Glutamatergic neuron (in vitro differentiated cells): ENCODE measurements at places on chromosomes 3 and 15.
A peak's percentile ranks its signal among the peaks of the same experiment; 100 is the strongest.

DNA sequence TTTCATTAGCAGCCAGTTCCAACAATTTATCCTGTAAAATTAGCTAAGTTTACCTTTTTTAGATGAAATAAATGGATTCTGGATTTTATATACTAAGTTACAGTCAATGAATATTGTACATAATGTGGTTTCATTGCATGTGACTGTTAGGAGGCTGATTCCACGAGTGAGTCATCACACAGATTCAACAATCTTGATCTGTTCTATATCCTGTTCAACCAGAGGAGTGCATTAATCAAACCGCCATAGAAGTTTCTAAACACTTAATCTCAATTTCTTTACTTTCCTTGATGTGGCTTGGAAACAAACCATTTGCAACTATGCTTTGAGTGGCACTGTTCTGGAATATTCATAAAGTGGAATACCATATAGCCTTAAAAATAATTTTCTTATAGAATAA lies 15.3 kb downstream of the DNAJC13 start:
- H3K36me3 ChIP-seq = no peaks in the 10 kb centered on the region
- H3K4me1 ChIP-seq = no peaks in the 10 kb centered on the region
- DNase-seq = no peak
- no peak overlapping the region for H3K4me3 ChIP-seq
- no peaks in the 10 kb centered on the region for H3K27me3 ChIP-seq
- no peak overlapping the region for H3K27ac ChIP-seq

- no peak for DNase-seq
- H3K36me3 ChIP-seq = peaks cover 6% of the 10 kb centered on the region
- no peak overlapping the region for H3K27ac ChIP-seq
- no peaks in the 10 kb centered on the region for H3K27me3 ChIP-seq
- H3K4me1 ChIP-seq = no peaks in the 10 kb centered on the region
Measured at GRCh38 chr3:53181024-53181371, 20.0 kb downstream of the PRKCD start.

GRCh38 chr3:149426325-149426724 lies 48.2 kb upstream of the TM4SF4 start:
- no peak overlapping the region for H3K27ac ChIP-seq
- no peaks in the 10 kb centered on the region for H3K36me3 ChIP-seq
- H3K4me1 ChIP-seq = peaks cover 4% of the 10 kb centered on the region
- H3K27me3 ChIP-seq = no peaks in the 10 kb centered on the region
- DNase-seq = no peak

- no peak for DNase-seq
- no peaks in the 10 kb centered on the region for H3K36me3 ChIP-seq
- H3K4me1 ChIP-seq = peaks cover 2% of the 10 kb centered on the region
- H3K27me3 ChIP-seq = peaks cover 2% of the 10 kb centered on the region
Measured at GRCh38 chr3:174302746-174303315, 556.3 kb upstream of the NAALADL2 start.

DNA sequence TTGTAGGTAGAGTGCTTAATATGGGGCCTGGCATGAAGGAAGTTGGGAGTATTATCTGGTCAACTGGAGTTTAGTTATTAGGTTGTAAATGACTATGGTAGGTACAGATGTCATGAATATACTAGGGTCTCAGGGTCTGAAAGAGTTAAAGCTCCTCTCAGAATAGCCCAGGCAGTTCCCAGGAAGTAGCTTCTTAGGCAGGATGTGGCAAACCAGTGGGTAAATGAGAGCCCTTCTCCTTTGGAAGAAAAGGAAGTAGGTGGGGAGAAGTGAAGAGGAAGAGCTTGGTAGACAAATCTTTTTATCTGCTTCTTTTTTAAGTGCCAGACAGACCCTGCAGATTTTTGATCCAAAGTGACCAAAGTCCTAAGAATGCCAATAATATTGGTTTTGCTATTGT lies 24.5 kb downstream of the MAP2K1 start:
- peaks cover 32% of the 10 kb centered on the region for H3K4me1 ChIP-seq
- H3K27ac ChIP-seq = no peak overlapping the region
- no peak overlapping the region for H3K4me3 ChIP-seq
- no peaks in the 10 kb centered on the region for H3K36me3 ChIP-seq

DNA sequence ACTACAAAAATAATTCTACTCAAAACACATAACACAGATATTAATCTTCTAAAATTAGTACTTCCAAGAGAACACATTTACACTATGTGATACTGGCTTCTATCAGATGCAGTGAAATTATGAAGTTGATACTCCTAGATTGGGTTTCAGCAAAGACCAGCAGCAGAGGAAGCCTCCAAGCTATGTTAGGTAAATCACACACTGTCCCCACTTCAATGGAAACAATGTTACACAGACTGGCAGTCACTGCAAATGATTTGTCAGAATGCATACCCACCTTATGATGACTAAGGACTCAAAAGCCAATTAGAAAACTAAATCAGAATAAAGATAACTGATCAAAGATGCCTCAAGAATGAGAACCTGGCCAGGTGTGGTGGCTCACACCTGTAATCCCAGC lies 90.1 kb upstream of the MYO5C start:
- H3K27me3 ChIP-seq = no peaks in the 10 kb centered on the region
- H3K36me3 ChIP-seq = no peaks in the 10 kb centered on the region
- no peak for DNase-seq
- H3K4me3 ChIP-seq = no peak overlapping the region
- no peaks in the 10 kb centered on the region for H3K4me1 ChIP-seq

GRCh38 chr15:31801152-31801551 lies 229.2 kb upstream of the CHRNA7 start:
- H3K27ac ChIP-seq = no peak overlapping the region
- DNase-seq = no peak
- no peak overlapping the region for H3K4me3 ChIP-seq
- H3K27me3 ChIP-seq = peaks cover 6% of the 10 kb centered on the region

DNA sequence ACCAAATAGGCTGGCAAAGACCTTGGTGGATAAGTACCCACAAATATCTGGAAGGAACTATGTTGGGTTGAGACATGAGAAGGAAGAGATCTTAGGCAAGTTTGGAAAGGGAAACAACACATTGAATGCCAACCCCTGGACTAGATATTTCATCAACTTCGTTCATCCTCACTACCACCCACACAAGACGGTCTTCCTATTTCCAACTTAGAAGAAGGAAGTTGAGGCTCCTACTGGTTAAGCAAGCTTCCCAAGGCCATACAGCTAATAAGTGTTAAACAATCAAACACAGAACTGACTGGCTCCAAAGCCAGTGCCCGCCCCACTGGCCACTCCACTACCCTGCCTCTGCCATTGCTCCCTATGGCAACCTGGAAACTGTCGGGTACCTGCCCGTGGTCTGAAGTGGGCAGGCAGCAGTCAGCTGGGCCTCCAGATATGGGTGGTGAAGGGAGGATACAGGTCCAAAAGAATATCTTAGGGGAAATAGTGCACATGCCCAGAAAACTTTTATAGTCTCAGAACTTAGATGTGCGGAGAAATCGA lies 94.9 kb downstream of the LIPC start:
- H3K4me3 ChIP-seq = no peak overlapping the region
- DNase-seq = no peak
- peaks cover 6% of the 10 kb centered on the region for H3K4me1 ChIP-seq
- H3K27ac ChIP-seq = no peak overlapping the region

GRCh38 chr15:41333026-41333562 lies 413 bp downstream of the NUSAP1 start:
- no peaks in the 10 kb centered on the region for H3K36me3 ChIP-seq
- H3K27me3 ChIP-seq = peaks cover 2% of the 10 kb centered on the region
- H3K4me3 ChIP-seq = peak overlapping the region; percentile 100
- no peaks in the 10 kb centered on the region for H3K4me1 ChIP-seq
- DNase-seq = peak; percentile 52
- no peak overlapping the region for H3K27ac ChIP-seq

DNA sequence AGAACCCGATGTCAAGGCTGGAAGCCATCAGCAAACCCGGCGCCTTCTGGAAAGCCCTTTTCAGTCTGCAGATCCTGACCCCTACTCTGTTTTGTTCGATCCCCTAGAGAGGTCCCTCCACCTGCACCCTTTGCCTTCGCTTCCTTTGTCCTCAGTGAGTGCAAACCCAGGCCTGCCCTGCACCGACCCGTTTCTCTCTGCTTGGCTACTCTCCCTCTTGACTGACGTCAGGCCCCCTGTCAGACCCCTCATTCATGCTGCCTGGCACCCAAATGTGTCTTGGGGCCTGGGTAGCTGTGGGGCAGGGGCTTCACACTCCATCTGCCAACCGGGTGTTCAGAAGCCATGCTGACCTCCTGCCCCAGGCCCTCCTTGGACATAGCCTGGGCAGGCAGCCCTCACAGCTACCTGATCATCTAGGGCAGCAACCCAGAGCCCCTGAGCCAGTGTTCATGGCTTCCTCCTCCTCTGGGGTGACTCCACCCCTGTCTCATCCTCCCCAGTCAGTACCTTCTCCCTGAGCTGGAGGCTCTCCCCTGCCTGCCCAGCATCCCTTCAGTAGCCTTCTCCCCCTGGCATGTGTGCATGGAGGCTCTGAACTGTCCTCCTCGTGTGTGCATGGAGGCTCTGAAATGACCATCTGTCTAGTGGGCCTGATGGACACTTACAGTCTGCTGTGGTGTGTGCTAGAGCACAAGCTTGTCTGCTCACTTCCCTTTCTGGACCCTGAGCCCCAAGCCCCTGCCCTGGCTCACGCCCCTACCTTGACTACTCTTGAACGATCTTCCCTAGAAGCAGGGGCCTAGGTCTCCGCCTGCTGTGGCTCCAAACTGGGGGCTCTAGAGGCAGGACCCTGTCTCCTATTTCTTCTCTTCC lies 69.4 kb downstream of the EXOG start:
- H3K27ac ChIP-seq = no peak overlapping the region
- no peaks in the 10 kb centered on the region for H3K4me1 ChIP-seq
- no peak overlapping the region for H3K4me3 ChIP-seq

DNA sequence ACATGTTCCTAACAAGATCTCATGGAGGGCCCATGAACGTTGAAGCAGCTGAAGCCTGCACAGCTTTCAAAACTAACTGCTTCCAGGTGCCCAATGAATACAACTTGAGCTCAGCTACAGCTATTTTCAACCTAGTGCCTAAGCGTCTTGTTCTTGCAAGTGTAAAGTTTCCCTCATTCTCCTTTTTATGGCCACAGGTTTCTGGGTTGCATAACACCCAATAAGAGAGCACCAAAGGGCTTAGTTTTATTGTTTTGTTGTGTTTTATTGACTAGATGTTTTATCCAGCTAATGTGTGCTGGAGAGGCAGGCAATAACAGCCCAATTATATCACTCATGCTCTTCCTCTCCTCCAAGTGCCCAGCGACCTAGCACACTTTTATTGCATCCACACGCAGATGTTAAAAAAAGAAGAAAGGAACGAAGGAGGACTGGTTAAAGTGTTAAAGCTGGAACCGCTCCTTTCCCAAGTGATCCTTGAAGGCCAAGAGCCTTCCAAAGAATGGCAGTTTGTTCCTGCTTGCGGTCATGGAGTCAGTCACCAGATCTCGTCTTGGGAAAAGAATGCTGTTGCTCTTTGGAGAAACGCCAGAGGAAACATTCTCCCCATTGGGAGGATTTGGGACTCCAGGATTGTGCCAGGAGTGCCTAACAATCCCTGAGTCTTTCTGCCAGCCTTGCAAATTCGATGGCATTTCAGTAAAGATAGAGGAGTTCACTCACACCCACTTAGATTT lies 156.9 kb downstream of the MEX3B start:
- peaks cover 4% of the 10 kb centered on the region for H3K4me1 ChIP-seq
- no peaks in the 10 kb centered on the region for H3K27me3 ChIP-seq
- H3K4me3 ChIP-seq = no peak overlapping the region
- H3K36me3 ChIP-seq = peaks cover 18% of the 10 kb centered on the region
- DNase-seq = no peak

GRCh38 chr3:39101022-39101689 lies 6.3 kb downstream of the GORASP1 start:
- H3K36me3 ChIP-seq = no peaks in the 10 kb centered on the region
- no peak overlapping the region for H3K27ac ChIP-seq
- H3K4me3 ChIP-seq = no peak overlapping the region
- H3K27me3 ChIP-seq = peaks cover 5% of the 10 kb centered on the region
- peaks cover 10% of the 10 kb centered on the region for H3K4me1 ChIP-seq

GRCh38 chr3:109804697-109805096 lies 467.4 kb upstream of the DPPA4 start:
- H3K27ac ChIP-seq = no peak overlapping the region
- no peaks in the 10 kb centered on the region for H3K4me1 ChIP-seq
- DNase-seq = no peak
- H3K4me3 ChIP-seq = no peak overlapping the region

GRCh38 chr3:122671553-122671952 lies 9.1 kb upstream of the PARP14 start:
- no peak overlapping the region for H3K4me3 ChIP-seq
- H3K4me1 ChIP-seq = no peaks in the 10 kb centered on the region
- H3K36me3 ChIP-seq = no peaks in the 10 kb centered on the region
- no peak overlapping the region for H3K27ac ChIP-seq
- no peak for DNase-seq

- DNase-seq = no peak
- no peak overlapping the region for H3K27ac ChIP-seq
- H3K4me1 ChIP-seq = no peaks in the 10 kb centered on the region
Measured at GRCh38 chr3:166879661-166880060, 500.4 kb downstream of the ZBBX start.

DNA sequence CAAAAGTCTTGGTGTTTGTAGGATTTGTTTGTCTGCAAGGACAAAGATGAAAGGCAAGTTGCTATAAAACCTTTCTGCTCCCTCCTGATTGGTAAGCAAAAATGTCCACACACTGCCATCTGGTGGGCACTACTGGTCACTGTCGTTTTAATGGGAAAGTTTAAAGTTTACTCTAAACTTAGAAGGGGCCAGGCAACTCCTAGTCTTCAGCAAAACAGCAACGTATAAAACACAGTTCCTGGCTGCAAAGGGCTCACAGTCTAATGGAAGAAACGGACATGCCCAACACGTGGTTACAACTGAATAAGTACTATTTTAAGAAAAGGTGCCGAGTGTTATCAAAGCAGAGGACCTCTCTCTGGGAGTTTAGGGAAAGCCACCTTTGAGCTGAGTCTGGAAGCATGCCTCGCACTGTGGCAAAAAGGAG lies 23.7 kb upstream of the TPRG1 start:
- DNase-seq = peak; percentile 67
- H3K4me1 ChIP-seq = peaks cover 30% of the 10 kb centered on the region
- no peak overlapping the region for H3K4me3 ChIP-seq
- H3K27ac ChIP-seq = peak overlapping the region; percentile 29

GRCh38 chr3:179330438-179330837 lies 7.6 kb downstream of the ZNF639 start:
- H3K27ac ChIP-seq = no peak overlapping the region
- no peak overlapping the region for H3K4me3 ChIP-seq
- H3K36me3 ChIP-seq = no peaks in the 10 kb centered on the region
- no peaks in the 10 kb centered on the region for H3K27me3 ChIP-seq
- no peaks in the 10 kb centered on the region for H3K4me1 ChIP-seq
- no peak for DNase-seq

DNA sequence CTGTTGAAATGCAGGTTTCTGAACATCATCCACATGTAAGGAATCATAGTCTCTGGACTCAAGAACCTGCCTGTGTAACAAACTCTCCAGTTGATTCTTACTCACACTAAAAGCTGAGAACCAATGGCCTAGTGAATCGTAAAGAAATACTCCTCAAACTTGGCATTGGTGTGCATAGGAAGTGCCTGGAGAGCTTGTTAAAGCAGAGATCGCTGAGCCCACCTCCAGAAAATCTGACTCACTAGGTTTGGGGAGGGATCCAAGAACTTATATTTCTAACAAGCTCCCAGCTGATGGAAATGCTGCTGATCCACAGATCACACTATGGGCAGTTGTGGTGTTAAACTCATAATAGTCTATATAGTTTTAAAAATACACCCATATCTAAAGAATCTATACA lies 55.8 kb upstream of the LMCD1 start:
- DNase-seq = no peak
- H3K27me3 ChIP-seq = no peaks in the 10 kb centered on the region
- H3K27ac ChIP-seq = no peak overlapping the region
- no peak overlapping the region for H3K4me3 ChIP-seq
- peaks cover 4% of the 10 kb centered on the region for H3K36me3 ChIP-seq
